ENCODE measurements at places on chromosomes 7 and 10.

DNA sequence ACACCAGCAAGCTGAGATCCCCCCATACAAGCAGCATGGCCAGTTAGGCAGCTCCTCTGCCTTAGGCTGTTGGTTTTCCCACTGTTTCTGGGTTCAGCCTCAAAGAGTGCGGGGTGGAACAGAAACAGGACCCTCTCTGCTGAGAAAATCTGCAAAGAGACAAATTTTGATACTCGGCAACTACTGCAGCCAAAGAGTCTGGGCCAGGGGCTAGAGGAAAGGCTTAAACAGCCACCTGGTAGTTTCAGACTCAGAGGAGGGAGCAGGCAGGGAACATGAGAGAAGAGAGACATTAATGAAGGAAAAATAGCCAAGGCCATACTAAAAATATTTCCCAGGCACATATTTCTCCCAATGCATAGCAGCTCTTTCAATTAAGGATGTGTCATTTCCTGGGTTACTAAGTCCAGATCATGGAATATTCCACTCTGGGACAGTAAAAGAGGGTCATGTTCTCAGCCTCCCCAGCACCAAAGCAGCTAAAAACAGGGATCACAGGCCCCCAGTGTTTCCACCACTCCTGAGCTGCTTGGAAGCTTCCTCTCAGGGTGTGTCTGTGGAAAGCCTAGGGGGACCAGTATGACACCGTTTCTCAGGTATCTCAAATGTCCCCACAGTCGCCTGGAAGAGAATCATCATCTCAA, 29.8 kb downstream of the PDLIM1 start:
- no peak for DNase-seq

GRCh38 chr7:13794581-13794980, 194.9 kb downstream of the ETV1 start:
- DNase-seq: no peak

DNA sequence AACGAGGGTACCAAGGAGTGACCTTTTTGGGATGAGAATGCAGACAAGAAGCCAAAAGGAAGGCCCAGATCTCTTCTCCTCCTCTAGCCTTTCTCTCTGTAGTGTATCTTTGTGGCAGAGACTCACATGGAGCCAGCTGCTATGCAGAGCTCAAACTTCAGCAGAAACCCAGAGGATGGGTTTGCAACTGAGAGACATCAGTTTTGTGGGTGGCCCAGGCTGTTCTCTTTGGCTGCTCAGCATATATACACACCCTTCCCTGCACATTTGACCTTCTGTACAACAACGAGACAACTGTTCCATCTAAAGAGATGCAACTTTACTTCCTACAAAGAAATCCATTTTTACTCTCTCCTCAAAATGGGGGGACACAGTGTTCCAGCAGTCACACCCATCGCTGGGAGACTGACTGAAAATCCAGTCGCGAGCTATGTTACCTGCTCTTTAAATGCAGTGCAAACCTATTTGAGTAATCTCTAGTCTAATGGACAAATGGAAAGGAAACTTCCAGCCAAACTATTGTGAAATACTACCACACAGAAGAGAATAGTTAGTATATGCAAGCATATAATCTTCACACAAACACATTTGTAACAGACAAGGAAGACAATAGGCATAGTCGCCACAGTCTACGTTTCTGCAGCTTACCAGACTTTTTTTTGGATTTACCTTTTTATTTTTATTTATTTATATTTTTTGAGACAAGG, 51.2 kb downstream of the GTF2I start:
- no peak for DNase-seq

- peak; percentile 7 for DNase-seq
Measured at GRCh38 chr7:50793120-50793946, 10.6 kb upstream of the GRB10 start.

DNA sequence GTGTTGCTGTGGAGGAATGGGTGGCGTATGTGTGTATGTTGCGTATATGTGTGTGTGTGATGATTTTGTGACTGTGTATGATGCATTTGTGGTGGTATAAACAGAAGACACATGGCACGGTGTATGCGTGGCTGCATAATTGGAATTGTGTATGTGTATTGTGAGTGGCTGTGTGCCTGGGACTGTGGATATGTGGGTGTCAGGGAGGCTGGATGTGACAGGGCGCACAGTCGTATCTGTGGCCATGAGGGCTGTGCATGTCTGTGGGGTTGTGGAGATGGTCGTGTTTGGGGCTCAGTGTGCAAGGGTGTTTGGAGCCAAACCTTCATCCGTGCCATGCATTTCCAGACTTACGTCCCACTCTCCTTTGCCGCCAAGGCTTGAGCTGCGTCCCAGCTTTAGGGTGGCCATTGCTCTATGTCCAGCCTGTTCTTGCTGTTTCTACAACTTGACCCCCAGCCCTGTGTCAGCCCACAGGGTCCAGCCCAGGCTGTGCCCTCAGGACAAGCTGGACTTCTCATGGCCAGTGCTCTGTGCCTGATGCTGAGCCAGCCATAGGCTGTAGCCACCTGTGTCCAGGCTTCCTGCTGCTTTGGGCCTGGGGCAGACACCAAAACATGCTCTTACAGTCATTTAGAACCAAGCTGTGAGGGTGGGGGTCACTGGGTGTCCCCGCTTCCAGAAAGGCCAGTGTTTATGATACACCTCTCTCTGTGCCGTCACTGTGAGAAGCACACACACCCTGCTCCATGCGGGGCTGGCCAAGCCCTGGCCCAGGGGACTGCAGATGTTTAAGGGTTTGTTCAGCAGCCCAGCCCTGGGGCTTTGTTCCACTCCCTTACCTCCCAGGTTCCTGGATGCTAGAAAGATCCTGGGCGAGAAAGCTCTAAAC, 127.6 kb downstream of the NEURL1 start:
- no peak for DNase-seq

DNA sequence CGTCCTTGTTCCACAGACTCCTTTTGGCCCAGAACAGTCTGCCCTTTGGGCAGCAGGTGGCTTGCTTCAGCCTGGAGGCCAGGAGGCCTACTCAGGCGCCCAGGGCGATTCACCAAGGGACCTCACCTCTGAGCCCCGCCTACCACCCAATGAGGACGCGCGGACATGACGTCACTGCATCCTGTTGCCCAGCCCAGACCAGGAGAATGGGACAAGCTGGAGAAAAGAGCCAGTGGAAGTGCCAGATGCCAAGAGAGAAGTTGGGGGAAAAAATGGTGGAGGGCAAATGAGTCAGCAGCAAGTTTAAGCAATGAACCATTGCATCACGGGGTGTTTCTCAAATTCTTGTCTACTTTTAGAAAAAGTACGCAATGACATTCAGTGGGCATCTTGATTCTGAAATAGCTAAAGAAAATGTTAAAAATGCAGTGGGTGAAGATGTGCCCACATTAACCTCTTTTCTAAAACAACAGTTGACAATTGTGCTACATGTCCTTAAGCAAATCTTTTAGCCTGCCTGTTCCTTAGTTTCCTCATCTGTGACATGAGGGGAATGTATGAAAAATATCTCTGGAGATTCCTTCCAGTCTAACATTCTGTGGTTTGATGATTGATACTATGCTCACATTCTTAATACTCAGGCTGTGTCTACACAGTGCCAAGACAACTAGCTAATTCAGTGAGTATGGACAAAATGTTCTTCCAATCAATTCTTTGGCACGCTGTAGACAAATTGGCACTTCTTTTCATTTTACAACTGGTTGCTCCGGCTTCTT, 23.9 kb upstream of the LEP start:
- no peak for DNase-seq

- DNase-seq: no peak
Measured at GRCh38 chr10:109205929-109206585, 717.3 kb downstream of the XPNPEP1 start.

DNA sequence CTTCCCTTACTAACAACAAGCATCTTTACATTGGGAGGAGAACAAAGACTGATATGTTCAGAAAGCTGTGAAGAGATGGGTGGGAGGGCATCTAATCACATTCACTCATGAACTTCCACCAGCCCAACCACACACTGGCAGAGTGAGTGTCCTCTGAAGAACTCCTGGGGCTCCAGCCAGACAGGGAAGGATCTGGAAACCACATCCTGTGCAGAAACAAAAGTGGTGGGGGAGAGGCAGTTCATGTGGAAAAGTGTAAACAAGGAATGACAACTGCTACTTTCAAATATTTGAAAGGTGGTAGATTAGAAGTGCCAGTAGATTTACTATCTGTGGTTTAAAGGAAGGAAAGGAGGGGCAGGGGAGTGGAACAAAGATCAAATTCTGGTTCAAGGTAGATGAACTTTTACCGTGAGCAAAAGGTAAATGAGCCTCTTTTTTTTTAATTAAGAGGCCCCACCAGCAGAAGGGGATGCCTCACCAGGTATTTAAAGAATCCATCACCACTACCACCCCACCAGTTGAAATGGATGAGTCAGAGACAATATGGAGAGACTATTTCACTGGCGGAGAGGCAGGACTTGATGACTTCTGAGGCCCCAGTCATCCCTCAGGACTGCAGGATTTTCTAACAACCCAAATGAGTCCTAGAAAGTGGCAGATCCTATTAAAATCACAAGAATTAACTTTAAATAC, 34.5 kb downstream of the GOT1 start:
- no peak for DNase-seq

DNA sequence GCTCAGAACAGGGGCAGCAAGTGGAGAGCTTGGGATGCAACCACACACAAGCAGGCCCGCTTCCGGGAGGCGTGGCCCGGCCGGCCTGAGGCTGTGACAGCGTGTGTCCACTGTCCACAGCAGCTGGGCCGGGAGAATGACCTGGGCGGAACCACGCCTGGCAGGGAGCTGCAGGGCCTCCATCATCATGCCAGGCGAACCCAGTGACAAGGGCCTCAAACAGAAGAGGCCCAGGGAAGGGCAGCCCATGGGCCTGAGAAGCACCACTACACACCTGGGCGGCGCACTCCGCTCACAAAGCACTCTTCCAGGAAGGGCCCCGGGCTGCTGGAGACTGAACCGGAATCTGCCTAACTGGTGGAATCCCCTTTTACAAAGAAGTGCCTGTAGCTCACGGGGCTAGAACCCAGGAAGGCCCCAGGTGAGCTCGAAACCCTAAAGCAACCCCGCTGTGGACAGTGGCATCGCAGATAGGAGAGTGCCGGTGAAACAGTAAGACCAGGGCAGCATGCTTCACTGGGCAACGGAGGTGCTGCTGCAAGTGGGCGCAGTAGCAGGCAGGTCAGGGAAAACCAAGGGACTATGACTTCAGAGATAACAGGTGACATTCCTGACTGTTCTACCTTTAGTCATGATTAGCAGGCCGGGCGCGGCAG, 66.0 kb downstream of the MAD1L1 start:
- no peak for DNase-seq

DNA sequence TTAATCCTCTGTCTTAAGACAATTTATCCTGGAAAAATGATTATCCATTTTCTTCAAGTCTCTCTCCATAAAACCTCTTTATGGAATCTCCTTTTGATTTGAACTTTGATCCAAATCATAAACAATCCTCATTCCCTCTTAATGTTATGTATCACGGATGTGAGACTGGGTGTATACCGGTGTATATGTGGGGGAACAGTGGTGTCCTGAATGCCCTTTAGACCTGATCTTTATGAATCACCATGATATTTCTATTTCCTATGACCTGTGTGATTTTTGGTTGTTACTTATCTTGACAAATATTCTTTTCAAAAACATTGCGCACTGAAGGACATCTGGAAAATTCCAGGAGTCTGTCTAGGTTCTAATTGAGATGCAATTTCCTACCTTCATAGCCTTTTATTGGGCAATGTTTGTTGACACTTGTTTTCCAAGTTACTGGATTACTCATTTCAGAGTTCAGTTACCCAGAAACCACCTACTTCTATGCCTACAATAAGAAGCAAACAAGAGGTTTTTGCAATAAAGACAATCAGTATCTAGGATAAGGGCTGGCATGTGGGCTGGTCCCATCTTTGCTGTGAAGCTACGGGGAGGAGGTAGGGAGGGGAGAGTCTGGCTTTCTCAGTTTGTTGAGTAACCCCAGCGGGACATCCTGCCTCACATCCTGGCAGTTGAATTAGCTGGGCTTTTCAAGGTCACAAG, 190.4 kb downstream of the CTTNBP2 start:
- DNase-seq: no peak

GRCh38 chr10:44958196-44958897, 1.3 kb upstream of the RASSF4 start:
- DNase-seq: no peak

DNA sequence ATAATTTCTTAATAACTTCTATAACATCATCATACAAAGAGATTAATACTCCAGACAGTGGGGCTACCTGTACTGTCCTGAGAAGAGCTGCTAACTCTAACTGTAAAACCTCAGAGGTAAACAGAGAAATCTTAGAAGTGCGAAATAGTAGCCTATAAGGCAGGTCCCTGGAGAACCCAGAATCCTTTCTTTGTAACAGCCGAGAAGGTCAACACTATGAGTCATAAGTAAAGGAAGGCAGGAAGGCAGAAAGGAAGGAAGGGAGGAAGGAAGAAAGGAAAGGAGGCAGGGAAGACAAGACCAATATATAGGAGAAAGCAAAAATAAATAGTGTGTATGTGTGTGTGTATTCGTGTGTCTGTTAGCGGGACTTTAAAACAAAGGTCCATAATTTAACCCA, 540.6 kb downstream of the ZWINT start:
- no peak for DNase-seq

DNA sequence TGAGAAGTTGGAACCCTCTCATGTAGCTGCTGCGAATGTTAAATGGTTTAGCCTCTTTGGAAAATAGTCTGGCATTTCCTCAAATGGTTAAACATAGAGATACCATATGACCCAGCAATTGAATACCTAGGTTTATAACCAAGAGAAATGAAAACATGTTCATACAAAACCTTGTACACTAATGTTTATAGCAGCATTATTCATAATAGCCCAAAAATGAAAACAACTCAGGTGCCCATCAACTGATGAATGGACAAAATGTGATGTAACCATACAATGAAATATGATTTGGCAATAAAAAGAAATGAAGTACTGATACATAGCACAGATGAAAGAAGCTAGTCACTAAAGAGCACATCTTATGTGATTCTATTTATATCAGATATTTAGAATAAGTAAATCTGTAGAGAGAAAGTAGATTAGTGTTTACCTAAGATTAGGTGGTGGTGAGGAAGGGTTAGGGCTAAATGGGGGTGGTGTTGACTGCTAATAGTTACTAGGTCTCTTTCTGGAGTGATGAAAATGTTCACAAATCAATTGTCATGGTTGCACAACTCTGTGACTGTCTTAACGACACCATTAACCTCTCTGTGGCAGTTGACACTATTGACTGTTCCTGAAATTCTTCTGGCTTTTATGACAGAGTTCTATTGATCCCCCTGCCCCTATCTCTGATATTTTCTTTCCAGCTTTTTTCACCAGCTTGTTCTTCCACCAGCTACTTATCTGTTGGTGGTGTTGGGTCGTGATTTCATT, 35.2 kb downstream of the VCL start:
- DNase-seq: no peak
